ENCODE measurements at places on chromosomes 6 and 20. TPM values are rescaled to one million over a fixed set of nuclear protein-coding genes. Genes with fewer than 3 reads are reported as not detected.

GRCh38 chr20:10366898-10367692 lies 66.9 kb downstream of the MKKS start:
- no peak for DNase-seq

- DNase-seq = no peak
These were observed 243.7 kb downstream of the MYLK4 start for GRCh38 chr6:2507016-2507415.

DNA sequence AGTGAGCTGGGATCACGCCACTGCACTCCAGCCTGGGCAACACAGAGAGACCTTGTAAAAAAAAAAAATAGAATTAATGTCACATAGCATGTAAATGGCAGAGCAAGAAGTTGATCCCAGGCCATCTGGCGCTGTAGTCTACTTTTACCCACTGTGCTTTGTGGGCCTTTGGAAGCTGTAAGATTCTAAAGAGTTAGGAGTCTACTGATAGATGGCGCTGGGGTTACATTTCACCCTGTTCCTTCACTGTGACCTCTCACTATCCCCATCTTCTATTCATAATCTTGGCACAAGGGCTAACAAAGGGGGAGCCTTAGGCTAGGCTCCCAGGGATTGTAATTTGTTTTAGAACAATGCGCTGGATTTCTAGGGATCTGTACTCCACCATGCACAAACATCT lies 24.4 kb downstream of the SIRPD start:
- DNase-seq = peak; percentile 30

- no peak for DNase-seq
These were observed 270.8 kb downstream of the BMP7 start for GRCh38 chr20:56995635-56996075.

DNA sequence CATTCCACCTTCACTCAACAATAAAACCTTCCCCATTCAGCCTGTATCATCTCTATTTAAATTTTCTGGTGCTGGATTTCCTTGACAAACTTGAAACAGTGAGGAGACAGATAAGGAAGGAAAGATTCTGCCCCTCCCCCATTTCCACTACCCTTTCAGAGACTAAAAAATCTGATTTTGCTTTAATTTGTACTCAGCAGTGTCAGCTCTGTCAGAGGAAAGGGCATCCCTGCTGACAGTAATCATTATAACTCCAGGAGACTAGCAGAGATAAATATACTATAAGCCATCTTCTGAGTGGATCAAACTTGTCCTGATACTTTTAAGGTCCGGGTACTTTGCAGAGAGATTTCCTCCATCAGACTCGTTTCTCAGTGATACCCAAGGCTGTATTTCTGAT lies 155.6 kb downstream of the SAMD5 start:
- no peak for DNase-seq

SLC17A1 gene
- total RNA-seq = not detected

GRCh38 chr6:12923644-12924235 lies 207.2 kb downstream of the PHACTR1 start:
- no peak for DNase-seq

GRCh38 chr6:16868968-16869367 lies 107.7 kb upstream of the ATXN1 start:
- no peak for DNase-seq

CNPY3 gene
- total RNA-seq = 61.1 TPM

- no peak for DNase-seq
These were observed 14.5 kb upstream of the SEC63 start for GRCh38 chr6:107972413-107973096.

- DNase-seq = peak; percentile 86
These were observed 388.4 kb upstream of the JARID2 start for GRCh38 chr6:14857501-14857900.

DNA sequence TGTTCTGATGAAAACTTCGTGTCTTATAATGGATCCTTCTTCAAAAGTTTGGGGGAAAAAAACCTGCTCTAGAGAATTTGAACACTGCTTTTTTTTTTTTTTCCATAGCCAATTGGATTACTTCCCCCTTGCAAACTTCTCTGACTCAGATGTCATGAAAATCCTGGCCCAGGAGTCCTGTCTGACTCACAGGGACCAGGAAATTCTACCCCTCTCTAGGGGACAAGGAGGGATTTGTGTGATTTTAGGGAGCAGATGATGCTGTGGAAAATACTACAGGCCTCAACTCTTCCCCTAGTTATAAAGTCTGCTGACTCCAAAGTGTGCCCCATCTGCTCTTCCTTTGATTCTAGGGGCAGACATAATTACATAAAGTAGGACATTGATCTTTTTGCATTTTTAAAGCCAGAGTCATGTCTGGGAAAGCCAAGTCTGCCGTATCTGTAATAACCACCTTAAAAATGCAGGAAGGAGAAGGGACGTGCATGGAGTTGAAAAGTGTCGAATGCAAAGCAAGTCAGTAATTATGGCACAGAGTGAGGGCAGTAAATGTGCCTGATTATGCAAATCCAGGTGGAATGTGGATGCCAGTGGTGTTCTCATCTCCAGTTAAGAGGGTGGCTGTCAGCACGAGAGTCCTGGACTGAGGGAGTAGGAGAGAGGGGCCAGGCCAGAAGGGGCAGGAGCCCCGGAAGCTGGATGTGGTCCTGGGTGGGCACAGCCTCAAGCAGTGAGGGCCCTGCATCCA lies 144.3 kb upstream of the SULF2 start:
- no peak for DNase-seq

GRCh38 chr6:36132246-36132895 lies 2.1 kb downstream of the MAPK13 start:
- no peak for DNase-seq

DNA sequence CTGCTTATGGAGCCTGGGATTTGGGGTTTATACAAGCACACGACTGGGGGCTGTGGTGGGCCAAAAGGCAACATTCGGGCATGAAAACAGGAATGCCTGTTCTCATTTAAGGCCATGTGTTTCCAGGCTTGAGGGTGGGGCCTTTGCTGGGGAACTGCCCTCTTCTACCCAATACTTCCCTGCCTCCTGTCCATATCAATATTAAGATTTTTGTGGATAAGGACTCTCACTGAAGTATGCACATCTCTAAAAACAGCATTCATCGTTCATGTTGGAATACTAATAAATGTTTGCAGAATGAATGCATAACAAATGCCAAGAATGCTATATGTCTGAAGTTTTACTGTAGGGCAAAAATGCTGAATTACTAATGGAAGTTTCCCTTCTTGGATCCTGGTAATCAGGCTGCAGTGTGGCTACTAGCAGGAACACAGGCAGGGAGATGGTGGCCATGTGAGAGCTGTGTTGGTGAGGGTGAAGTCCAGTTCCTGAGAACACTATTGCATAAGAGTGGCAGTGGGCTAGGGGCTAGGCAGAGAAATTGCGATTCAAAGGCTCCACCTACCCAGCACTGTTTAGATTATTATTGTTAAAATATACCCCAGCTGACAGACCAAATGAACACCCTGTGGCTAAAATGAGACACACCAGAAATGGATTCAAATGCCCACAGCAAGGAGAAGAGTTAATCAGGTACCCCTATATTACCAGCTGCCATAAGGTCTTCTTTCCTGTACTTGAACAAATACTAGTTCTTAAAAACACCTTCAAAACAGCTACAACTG lies 644.3 kb downstream of the EPM2A start:
- no peak for DNase-seq

GRCh38 chr20:53874104-53874503 lies 196.3 kb downstream of the BCAS1 start:
- no peak for DNase-seq

DNA sequence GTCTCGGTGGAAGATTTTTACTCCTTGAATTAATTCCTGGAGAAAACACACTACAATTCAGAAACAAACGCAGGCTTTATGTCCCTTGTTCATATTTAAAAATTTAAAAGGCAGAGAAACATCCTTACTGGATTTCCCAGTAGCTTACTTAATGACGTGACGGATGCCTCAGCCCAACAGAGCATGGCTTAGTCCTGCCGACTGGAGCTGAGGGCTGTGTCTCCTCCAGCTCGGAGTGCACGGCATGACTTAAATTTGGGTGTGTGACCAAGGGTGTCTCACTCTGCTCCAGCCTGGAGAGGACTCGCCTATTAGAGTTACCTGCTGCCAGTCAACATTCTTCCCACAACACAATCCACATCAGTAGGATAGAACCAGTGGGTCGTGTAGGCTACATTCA lies 107.1 kb downstream of the PSMB1 start:
- no peak for DNase-seq

DNA sequence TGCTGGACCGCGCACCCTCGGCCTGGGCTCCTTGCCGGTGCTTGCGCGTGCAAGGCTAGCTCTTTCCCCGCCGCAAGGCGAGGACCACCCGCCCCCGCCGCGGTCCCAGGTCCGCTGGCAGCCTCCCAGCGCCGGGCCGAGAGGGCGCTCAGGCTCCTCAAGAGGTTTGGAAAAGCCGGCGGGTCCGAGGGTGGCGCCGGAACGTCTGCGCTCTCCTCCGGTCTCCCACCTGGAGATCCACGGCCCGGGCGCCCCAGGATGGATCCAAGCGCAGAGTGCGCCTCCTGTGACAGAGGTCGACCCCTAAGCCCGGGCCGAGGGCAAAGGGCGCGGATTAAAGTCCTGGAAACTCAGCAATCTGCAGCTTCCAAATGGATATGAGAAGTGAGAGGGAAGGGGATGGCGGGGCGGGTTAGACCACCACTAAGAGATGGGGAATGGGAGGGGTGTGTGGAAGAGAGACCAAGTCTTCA lies 575 bp upstream of the MICAL1 start:
- DNase-seq = no peak

DNA sequence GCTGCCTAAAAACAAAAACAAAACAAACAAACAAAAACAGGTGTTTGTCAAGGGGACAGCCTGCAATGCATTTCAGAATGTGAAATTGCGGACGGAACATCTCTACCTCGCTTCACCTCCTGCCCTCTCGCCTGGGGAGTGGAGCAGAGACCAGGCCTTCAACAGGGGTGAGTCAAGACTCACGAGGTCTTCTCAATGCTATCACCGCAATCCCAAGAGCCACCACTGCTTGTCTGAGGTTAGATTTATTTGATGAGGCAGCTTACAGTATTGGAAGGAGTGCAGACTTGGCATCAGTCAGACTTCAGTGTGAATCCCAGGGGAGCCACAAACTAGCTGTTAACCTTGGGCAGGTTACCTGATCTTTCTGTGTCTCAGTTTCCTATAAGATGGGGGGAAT lies 7.7 kb downstream of the GABRR1 start:
- no peak for DNase-seq

DNA sequence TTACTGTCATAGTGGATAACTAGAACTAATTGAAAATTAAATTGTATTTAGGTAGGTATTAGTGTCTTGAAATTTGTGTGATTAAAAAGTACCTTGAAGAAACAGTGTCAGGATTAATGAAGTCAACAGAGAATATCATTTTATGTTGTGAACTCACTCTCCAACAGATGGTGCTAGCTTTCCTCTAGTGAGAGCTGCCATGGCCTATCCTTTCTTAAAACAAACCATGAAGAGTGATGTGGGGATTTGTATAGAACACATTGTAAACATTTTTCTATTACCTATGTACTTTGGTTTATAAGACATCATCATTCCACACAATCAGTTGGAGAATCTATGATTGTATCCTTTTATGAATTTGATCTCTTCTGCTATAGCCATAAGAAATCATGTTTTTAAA lies 4.8 kb upstream of the SRSF12 start:
- no peak for DNase-seq

GRCh38 chr20:19440660-19441527 lies 228.5 kb downstream of the SLC24A3 start:
- no peak for DNase-seq

DNA sequence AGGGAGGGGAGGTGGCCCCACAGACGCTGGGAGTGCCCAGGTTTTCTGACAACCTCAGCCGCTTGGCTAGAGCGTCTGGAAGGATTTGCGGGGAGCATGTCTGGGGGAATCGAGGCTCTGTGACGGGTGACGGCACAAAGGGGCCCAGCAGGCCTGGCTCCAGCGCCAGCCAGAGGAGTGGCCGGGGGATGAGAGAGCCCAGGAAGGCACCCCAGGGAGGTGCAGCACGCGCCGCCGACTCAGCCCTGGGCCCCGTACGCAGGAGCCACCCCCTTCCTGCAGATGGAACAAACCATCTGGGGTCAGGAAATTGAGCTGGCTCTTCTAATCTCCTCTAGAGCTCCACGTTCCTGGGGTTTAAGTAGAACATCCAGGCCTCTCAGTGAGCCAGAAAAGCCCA lies 5.9 kb upstream of the SLCO4A1 start:
- DNase-seq = no peak

MKKS gene
- total RNA-seq = 15.5 TPM

LST1 gene
- total RNA-seq = 109 TPM

DNA sequence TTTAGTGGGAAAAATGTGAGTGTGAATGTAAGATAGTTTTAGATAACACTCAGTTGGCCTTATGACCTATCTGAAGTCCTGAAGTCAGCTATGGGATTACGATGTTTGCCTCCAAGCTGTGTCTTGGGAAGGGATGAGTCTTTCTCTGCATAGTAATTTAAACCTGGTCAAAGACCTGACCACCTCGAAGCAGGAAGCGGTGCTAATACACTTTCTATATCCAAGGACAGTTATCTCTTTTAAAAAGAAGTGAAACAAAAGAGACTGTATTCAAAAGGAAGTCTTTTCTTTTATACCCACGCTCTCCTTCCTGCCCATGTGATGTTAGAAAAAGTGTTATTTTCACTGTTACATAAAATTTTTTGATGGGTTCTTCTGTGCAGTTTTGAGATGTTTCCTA lies 94.9 kb downstream of the JARID2 start:
- no peak for DNase-seq

GRCh38 chr6:44788387-44788981 lies 401.0 kb downstream of the CDC5L start:
- no peak for DNase-seq

C6orf132 gene
- total RNA-seq = not detected

SLA2 gene
- 29.2 TPM for total RNA-seq

DNA sequence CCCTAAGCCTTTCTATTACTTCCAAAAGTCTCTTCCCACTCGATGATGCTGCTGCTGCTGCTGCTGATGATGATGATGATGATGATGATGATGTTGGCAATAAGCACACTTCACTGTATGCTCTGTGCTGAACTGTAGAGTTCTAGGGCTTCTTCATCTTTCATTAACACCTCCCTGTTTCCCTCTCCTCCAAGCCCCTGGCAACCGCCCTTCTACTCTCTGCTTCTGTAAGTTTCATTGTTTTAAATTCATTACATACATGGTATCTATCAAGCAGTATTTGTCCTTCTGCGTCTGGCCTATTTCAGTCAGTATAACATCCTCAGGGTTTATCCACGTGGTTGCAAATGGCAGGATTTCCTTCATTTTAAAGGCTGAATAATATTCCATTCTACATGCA lies 100.2 kb downstream of the THBS2 start:
- no peak for DNase-seq

DNA sequence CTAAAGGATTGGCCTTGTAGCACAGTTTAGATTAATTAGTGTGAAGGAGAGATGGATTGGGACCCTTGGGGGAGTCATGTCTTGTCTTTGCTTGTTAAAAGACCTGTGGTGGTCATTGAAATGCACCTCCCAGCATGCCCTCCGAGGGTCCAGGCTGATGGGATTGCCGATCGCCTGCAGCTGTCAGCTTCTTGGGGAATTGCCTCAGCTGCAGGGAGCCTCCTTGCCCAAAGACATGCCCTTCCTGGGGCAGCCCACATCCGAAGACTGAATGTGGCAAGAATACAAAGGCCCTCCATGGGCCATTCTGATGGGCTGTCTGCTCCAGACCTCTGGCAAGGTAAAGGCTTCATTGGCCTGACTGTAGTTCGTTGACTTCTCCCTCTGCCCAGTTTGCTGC lies 150.7 kb downstream of the FARS2 start:
- DNase-seq = no peak

WFDC5 gene
- total RNA-seq = not detected

B3GALT4 gene
- total RNA-seq = 48.0 TPM

Data from naive thymus-derived CD4-positive, alpha-beta T cell (primary cell).